ENCODE measurements at places on chromosomes 16 and 17.
A peak's percentile ranks its signal among the peaks of the same experiment; 100 is the strongest.

DNA sequence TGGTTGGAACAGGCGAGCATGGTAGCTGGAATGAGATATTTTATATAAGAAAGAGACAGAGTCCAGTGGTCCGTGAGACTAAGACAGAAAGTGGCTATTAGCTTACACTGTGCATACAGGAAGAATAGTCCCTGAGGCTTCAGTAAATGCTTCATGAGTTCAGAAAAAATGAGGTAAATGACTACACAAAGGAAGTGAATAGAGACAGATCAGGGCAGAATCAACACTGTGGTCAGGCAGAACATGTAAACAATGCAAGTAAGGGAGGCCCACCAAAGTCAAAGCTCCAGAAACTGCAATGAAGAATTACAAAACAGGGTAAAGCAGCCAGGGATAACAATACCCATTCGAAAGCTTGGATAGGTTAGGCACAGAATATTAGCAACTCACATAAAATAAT, 4.8 kb downstream of the ABCA10 start:
- no peak for DNase-seq

DNA sequence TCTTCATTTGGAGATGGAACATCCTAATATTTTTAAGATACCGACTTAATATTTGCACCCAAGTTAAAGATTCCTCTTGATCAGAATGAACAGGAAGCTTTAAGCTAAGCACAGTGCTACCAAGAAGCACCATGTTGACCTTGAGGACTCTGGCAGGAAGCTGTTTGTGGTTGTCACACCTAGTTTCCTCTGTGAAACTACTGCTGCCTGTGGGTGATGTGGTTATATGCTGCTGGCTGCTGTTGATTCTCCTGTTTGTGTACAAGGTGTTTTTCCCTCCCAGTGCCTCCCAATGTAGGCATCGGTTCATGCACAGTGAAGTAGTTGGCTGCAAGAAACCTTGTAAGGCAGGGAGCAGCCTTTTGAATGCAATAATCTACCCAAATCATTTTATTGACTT, 23.4 kb downstream of the RBL2 start:
- DNase-seq = no peak

- peak; percentile 79 for DNase-seq
Observed at GRCh38 chr16:67415872-67416793, at the start of gene ZDHHC1. TSS of gene ZDHHC1 (minus strand) at chr16:67416477. CDS start at chr16:67407775, 8,702 bp downstream.

DNA sequence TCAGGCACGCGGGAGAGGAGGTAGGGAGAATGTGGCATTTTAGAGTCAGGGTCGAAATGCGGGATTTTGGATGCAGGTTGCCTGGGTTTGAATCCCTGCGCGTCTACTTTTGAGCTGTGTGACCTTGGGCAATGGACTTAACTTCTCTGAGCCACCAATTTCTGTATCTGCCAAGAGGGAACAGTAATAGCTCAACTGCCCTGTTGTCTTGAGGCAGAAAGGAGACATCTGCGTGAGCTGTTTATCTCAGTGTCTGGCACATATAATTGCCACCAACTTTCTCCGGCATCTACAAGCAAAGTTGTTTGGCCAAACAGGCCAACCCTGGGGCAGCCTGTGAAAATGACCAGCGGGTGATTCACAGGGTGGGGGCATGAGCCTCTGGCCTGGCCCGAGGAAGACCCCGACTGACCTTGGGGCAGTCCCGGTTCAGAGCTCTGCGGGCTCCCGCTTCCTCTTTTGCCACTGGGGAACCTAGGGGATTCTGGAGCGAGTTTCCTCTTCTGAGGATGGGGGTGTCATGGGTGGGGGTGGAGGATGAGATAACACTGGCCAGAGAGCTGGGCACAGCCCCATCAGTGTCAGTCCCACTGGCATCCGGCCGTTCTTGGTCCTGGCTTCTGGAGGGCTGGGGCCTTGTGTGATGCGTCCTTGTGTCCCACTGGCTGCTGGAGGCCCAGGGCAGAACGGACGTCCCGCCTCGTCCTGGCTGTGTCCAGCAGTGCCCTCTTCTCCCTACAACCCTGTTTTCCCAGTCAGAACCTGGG, 1.3 kb downstream of the SNN start:
- no peak for DNase-seq

DNA sequence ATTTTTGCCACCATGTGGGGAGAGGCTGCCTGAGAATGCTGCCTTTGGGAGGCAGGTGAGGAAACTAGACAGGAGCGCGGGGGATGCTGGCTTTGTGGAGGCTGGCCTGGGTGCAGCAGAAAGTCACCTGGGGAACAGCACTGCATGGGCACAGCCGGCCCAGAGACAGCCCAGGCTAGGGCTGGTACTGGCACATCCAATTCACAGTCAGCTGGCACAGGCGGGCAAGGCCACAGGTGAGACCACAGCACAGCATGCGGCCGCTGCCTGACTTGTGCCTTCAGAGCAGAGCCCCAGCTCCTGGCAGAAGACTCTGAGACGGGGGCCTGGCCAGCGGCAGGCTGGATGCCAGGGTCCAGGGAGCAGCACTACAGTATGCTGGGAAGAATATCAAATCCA, 16.6 kb upstream of the PITPNM3 start:
- no peak for DNase-seq

- no peak for DNase-seq
Observed at GRCh38 chr16:27169511-27170071, 33.7 kb upstream of the KDM8 start.

DNA sequence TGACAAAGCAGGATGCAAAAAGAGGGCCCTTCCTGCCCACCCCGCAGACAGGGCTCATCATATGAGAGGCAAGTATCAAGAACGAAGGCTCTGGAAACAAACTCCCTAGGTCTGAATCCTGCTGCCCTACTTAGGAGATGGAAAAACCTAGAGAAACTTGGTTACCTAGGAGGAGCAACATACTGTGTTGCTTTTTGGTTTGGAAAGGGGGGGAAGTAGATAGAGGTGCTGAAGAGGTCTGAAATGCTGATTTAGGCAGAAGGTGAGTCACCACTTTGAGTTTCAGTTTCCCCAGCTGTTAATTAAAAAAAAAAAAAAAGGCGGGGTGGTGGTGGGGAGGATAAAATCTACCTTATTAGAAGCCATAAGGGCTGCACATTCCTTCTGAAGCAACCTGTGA, 1.5 kb downstream of the N4BP1 start:
- no peak for DNase-seq

GRCh38 chr16:48438414-48438813, 53.2 kb upstream of the SIAH1 start:
- no peak for DNase-seq

DNA sequence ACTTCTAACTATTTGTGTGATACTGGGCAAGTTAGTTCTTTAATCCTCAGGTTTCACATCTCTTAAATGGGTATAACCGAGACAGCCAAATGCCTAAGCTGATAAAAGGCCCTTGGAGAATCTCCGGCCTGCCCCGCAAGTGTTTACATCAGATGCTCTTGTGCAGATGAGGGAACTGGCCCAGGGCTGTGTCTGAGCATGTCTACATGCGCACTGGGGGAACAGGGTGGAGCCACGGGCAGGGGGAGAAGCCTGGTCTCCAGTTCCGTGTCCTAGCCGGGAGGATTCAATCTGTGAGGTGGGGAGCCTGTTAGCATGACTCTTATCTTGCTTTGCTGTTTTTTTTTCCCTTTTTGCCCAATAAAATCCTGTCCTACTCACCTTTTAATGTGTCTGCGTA, 222.9 kb downstream of the CDH8 start:
- no peak for DNase-seq

DNA sequence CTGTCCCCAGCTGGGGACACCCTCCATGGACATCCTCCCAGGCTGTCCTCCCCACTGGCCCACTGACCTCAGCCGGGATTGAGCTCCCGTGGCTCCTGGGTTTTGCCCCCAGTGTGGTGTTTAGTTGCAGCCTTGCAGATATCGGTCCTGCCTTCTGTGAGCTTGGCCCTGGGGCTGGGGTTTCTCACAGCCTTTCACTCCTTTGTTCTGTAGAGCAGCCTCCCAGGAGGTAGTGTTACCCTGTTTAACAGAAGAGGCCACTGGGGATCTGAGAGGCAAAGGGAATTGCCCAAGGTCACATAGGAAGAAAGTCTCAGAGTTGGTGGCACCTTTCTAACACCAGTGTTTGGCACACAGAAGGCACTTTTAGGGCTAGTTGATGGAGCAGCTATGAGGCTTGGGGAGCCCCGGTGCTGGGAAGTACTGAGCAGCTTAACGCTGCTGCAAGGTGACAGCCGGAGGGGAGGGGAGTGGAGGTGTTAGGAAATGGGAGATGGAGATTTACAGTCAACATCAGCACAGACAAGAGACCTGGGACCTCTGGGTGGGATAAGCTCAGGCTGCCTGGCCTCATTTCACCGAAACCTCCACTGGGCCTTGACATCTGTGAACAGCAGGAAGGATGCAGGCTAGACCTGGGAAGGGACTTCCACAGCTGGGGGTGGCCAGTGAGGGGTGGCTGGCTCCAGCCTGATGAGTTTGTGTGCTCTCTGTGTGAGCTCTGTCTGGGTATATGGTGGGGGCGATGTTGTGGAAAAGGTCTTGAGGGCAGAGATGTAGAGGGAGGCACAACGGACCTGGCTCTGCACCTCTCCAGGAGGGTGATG, 26.1 kb downstream of the CACNA1G start:
- DNase-seq = no peak

DNA sequence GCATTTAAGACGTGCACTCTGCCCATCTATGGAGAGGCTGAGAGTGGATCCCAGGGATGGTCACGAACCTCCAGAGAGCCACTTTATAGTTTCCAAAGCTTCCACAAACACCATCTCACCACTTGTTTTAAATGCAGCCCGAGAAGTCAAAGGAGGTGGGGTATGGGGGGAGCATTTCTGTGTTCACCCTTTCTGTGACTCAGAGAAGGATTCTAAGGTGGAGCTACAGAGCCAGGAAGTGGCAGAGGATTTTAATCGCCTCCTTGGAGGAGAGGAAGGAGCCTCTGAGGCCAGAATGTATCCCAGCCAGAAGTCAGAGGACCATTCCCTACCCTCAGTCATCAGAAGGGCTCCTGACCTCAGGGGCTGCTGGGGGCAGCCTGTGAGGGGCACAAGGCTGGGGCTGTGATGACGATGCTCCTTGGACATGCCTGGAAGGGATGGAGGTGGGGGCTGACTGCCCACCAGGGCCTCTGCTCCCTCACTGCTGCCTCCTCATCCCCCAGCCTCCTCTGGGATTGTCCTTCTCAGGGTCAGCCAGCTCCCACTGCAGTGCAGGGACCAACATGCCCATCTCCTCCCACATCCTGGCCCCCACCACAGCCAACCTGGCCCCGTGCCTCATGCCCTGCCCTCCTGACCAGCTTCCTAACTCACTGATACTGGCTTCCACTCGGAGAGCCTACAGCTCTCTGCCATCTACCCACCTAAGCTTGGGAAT, 2.8 kb downstream of the XYLT2 start:
- peak; percentile 67 for DNase-seq

- no peak for DNase-seq
Observed at GRCh38 chr17:57999496-58000017, 7.5 kb downstream of the SRSF1 start.

GRCh38 chr17:72518753-72519597, 398.2 kb downstream of the SOX9 start:
- no peak for DNase-seq

- no peak for DNase-seq
Observed at GRCh38 chr17:75457047-75457654, 716 bp downstream of the TMEM94 start.

- peak; percentile 72 for DNase-seq
Observed at GRCh38 chr17:7237266-7237760, 1.9 kb downstream of the PHF23 start.

- no peak for DNase-seq
Observed at GRCh38 chr16:65041667-65042066, 80.2 kb downstream of the CDH11 start.

DNA sequence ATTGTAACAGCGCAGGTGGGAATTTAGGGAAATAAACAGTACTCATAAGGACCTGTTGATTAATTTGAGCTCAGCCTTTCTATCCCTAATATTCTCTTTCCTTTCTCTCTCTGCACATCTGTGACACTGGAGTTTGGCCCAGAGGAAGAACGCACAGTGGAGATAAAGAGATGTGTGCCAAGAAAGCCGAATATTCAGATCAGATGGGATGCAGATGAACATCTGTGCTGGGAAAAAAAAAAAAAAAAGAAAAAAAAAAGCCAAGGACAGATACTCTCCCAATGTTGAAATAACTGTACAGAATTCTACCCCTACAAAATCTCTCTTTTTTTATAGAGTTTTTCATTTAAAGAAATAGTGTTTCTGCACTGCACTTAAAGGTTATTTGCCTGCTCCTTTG, 485.4 kb downstream of the KCNJ2 start:
- no peak for DNase-seq

DNA sequence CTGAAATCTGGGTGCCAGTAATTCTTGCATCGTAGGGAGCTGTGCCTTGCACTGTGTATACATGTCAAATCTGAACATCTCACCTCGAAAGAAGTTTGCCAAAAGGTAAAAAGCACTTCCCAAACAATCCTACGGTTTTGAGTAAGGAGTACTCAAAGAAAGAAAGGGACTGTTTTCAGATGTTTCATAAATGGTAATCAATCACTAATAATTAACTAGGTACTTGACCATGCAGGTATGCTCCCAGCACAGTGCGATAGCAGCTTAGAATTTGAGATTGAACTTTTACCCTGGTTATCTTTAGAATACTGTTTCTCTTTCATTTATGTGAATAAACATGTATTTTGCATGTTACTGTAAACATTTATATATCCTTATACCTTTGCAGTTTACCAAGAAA, 39.0 kb downstream of the PRKCA start:
- DNase-seq = no peak

- DNase-seq = no peak
Observed at GRCh38 chr16:79950932-79951719, 350.6 kb upstream of the MAF start.

- DNase-seq = no peak
Observed at GRCh38 chr17:35653619-35654361, 66.7 kb downstream of the AP2B1 start.

- DNase-seq = no peak
Observed at GRCh38 chr16:85505794-85506634, 107.1 kb upstream of the GSE1 start.

DNA sequence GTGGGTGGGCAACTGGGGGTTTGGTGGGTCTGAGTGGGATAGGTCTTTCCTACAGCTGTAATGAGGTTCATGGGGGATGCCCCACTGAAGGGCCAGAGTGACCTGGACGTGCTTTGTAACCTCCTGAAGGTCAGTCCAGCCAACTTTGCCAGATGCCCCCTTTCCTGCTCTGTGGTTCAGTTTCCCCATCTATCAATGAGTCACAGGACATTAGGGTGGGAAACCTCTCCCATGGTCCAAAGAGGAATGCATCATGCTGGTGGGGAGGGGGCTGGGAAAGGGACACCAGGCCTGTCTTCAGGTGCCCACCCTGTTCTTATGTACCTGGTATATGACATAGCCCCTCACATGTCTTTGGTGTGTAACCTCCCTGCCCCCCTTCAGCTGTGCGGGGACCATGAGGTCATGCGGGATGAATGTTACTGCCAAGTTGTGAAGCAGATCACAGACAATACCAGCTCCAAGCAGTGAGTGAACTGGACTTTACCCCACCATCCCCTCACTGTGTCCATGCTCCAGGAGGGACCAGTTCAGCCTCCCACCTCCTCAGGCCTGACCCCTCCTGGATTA, 24.0 kb upstream of the ALKBH5 start:
- DNase-seq = no peak
